ENCODE measurements at places on chromosomes 16 and 17.

DNA sequence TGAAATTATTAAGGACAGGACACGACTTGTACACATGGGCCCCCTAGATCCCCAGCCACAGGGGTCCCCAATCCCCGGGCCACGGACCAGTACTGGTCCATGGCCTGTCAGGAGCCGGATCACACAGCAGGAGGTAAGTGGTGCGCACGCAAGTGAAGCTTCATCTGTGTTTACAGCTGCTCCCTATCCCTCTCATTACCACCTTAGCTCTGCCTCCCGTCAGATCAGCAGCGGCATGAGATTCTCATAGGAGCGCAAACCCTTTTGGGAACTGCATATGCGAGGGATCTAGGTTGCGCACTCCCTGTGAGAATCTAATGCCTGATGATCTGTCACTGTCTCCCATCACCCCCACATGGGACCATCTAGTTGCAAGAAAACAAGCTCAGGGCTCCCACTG, 137.8 kb upstream of the ZFHX3 start:
- DNase-seq, result no peak

GRCh38 chr16:19505600-19506303, 16.1 kb downstream of the GDE1 start:
- no peak for DNase-seq

GRCh38 chr16:84369105-84369504, 767 bp downstream of the ATP2C2 start:
- DNase-seq, result no peak

DNA sequence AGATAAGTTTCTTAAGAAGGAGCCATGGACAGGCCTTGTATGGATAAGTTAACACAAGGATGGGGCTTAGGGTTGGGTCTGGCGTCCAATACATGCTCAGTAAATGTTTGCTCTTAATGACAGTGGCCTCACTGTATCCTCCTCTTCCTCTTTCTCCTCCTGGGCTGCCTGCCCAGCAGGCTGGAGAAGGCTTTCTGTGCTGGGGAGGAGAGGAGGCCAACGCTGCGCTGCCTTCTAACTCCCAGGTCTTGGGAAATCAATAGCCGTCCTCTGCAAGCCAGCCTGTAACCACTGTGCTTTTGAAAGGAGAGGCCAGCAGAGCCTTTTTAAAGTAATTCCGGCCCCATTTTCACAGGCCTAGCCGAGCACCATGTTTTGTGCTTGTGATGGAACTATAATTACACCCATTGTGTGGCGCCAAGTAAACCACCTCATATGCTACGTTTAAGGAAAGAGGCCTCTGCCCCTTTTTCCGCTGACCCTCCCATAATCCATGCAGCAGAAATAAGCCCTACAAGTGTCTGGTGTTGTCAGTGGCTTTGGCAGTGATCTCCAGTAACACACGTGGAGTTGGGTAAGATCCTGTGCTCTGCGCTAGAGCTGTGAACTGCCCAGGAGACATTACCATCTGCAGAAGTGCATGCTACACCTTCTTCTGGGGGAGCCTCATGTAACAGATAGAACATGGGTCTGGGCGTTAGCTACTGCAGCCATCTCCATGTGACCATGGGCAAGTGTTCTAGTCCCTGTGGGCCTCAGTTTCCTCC, 368.2 kb downstream of the SNX29 start:
- DNase-seq, result no peak

DNA sequence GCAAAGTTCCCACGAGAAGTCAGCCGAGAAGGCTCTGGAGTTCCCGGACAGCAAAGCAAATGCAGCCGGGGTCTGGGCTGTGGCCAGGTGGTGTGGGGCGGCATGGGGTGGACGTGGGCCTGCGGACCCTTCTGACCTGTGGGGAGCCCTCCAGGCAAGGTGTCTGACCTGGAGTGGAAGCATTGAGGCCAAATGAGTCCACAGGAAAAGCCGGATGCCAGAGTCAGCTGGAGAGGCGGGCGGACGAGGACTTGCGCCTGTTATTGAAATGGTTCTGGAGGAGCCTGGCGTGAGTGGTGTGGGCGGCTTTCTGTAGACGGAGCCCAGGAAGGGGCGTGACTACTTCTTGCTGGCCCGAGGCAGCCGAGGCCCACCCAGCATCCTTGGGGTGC, 50.5 kb upstream of the ZNF750 start:
- no peak for DNase-seq

GRCh38 chr16:87288753-87289362, 28.3 kb downstream of the C16orf95 start:
- DNase-seq, result no peak

- no peak for DNase-seq
Measured at GRCh38 chr16:64167936-64168335, 953.9 kb downstream of the CDH11 start.

DNA sequence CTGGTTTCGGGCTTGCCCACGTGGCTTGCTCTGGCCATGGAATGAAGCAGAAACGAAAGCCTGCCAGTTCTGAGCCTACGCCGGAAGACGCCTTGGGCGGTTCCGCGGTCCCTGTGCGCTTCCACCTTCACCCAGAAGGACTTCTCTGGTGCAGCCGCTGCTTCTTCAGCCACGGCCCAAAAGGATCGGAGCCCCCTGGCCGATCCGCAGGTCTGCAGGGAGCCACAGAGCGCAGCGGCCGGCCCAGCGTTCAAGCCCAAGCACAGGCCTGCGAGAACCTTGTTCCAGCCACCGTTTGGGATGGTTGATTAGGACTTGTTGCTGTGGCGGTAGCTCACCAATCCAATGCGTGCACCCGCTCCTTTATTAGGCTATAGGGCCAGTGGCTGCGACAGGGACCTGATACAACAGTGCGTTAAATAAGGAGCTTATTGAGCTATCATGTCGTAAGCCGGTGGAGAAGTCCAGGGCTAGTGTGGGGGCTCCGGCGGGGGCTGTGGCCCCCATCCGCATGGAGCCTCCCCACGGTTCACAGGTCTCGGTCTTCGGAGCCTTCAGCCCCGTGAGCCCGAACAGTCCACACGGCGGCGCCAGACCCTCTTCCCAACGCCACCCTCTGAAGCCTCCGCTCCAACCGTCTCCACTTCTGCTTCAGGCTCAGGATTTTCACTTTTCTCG, 10.2 kb upstream of the MPP2 start:
- peak; percentile 34 for DNase-seq

- no peak for DNase-seq
Measured at GRCh38 chr17:45841883-45842525, 2.7 kb upstream of the SPPL2C start.

DNA sequence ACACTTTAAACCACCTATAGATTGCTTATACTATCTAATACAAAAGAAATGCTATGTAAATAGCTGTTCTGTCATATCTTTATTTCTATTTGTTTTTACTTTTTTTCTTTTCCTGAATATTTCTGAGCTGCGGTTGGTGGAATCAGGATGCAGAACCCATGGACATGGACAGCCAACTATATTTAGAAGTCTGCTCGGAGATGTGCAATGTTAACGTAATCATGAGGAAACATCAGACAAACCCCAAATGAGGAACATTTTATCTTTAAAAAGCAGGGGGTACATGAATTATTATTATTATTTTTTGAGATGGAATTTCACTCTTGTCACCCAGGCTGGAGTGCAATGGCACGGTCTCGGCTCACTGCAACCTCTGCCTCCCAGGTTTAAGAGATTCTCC, 31.4 kb upstream of the GHDC start:
- DNase-seq, result no peak

- DNase-seq, result no peak
Measured at GRCh38 chr17:13055131-13055530, 37.3 kb upstream of the ELAC2 start.

- DNase-seq, result no peak
Measured at GRCh38 chr17:48609033-48609432, 1.8 kb downstream of the HOXB7 start.

DNA sequence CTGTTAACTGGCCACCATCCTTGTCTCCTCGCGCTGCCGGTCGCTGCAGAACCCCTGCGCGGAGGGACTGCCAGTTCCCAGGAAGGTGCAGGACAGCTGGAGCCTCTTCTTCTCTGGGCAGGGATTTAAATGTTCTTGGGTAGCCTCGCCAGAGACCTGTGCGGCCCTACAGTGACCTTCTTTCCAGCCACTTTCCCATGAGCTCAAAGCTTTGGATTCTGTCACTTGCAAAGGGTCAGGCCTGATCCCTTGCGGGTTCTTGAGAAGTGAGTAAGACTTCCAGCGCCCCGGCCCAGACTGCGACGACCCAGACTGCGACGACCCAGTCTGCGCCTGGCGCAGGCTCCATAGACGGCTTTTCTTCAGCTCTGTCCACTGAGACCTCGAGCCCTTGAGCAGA, 1.4 kb upstream of the SLFN5 start:
- peak; percentile 19 for DNase-seq

DNA sequence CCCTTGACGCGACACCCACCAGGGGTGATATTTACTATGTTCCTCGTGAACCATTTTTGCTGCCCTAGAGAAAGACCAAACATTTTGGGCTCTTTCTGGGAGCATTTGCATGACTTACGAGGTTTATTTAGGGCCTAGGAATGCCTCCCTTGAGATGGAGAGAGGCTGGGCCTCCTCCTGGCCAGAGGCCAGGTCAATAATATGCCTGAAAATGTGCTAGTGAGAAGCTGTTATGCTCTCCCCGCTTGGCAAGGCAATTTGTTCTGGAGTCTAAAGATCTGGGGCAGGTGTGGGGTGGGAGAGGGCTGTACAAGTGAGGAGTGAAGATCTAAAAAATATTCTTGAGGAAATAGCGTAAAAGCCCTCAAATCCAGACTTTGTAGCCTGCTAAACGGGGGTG, 587.3 kb upstream of the CDH5 start:
- DNase-seq, result no peak

DNA sequence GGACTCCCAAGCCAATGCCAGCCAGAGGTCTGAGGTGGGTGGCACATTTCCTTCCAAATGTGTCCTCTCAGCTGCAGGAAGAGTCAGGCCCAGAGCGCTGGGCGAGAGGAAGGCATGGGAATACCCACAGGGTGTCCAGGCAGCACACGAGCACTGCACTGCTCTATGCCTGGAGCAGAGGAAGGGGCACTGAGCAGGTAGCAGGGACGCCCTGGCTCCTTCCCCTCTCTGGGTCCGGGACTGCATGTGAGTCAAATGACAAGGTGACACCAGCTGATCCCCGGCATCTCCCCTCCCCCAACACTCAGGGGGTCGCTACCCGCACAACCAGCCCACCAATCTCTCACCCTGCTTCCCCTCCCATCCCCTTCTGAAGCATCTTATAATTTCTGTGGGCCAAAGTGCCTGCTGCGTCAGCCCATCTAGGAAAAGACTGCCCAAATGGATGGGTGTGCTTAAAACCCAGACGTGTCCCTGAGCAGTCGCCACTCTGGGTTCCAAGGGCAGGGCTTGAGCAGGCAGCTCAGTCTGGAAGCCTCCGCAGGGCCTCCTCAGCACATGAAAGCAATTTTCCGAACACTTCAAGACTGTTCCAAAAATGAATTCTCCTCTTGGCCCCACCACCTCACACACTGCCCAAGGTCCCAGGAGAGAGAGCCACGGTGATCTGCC, 12.0 kb upstream of the BCAR1 start:
- DNase-seq, result no peak

GRCh38 chr16:57270221-57271062, 14.0 kb downstream of the PLLP start:
- no peak for DNase-seq

- DNase-seq, result no peak
Measured at GRCh38 chr17:35132099-35132498, 10.0 kb downstream of the NLE1 start.

GRCh38 chr16:10181196-10182162, 749 bp downstream of the GRIN2A start:
- no peak for DNase-seq

All from stimulated activated CD4-positive, alpha-beta T cell treated with anti-CD3 and anti-CD28 coated beads, Interleukin-15, amount 100 ng/mL, for 1 hour (primary cell).